Brain pericyte (primary cell): ENCODE measurements at places on chromosomes 3 and 15.
A peak's percentile ranks its signal among the peaks of the same experiment; 100 is the strongest.

GRCh38 chr15:29859973-29860715 is 37.9 kb upstream of the TJP1 start:
- DNase-seq: no peak

GRCh38 chr3:185549122-185549521 is 3.3 kb downstream of the LIPH start:
- peak; percentile 12 for DNase-seq

DNA sequence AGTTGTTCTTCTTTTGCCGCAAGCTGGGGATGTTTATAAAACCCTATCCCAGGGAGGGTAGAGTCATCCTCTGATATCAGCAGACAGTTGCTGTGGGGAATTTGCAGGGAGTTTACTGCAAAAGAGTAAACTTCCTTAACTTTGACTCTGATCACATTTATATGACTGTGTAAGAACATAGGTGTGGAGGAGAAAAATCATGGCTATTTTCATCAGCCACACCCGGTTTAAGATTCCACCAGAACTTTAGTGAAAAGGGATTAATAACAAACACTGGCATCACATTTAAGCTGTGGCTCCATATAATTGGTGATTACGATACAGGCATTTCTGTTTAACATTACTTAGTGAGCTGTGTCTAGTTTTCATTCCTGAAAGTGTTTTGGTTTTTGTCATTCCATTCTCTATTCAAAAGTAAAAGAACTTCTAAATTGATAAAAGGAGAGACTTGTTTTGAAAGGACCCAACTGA is 143.1 kb downstream of the MYLK start:
- DNase-seq: no peak

GRCh38 chr3:116028157-116028556 is 404.8 kb downstream of the GAP43 start:
- no peak for DNase-seq

- no peak for DNase-seq
Observed at GRCh38 chr3:106529738-106530137, 660.9 kb upstream of the CBLB start.

GRCh38 chr3:100072326-100073048 is 41.8 kb downstream of the FILIP1L start:
- no peak for DNase-seq

GRCh38 chr3:121467085-121467484 is 78.7 kb downstream of the POLQ start:
- DNase-seq: no peak

- no peak for DNase-seq
Observed at GRCh38 chr3:186133980-186134379, 25.1 kb upstream of the ETV5 start.

GRCh38 chr3:108528459-108529252 is 18.3 kb upstream of the MYH15 start:
- DNase-seq: no peak

DNA sequence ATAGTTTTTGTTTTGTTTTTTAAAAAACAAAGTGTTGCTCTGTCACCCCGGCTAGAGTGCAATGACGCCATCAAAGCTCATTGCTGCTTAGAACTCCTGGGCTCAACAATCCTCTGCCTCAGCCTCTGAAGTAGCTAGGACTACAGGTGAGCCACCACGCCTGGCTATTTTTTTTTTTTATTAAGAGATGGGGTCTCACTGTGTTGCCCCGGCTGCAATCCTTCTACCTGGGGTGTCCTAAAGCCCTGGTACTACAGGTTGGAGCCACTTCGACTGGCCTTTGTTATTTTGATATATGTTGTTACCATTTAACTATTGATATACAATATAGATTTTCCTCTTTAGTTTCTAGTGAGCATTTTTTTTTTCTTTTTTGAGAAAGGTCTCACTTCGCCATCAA is 2.6 kb downstream of the NGLY1 start:
- no peak for DNase-seq

- no peak for DNase-seq
Observed at GRCh38 chr3:174891524-174892203, 32.5 kb downstream of the NAALADL2 start.

GRCh38 chr15:39784638-39785037 is 2.0 kb upstream of the FSIP1 start:
- no peak for DNase-seq

- DNase-seq: peak; percentile 69
Observed at GRCh38 chr3:104909198-104909597, 457.5 kb upstream of the ALCAM start.

DNA sequence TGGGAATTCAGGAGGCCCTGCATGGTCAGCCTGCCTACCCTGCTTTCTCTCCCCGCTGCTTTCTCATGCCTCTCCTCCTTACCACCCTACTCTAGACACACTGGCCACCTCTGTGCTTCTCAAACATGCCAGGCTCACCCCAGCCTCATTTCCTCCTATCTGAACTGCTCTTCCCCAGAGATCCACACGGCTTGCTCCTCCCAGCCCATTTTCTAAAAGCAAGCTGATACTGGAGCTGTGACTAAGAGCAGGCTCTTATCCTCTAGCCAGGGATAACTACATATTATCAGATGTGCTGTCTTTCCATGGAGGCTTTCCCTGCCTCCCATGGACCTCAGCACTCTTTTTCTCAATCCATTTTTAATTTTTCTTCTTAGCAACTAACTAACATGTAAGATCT is 85.9 kb downstream of the BOC start:
- DNase-seq: no peak

DNA sequence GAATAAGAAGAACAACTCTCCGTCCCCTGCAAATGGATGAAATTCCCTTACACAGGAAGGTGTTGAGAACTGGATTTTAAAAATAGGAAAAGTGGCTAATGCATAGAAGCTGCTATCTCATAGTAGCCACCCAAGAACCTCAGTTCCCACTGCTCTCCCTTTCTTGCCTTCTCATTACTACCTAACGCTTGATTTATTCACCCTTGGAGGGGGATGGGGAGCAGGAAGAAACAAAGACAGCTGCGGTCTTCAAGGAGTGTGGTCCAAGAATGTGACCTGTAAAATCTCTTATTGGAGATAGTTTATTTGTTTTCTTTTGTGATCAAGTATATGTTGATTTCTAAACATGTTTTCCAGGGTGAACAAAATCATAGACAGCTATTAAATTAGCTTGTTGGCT is 274.1 kb upstream of the CTNNB1 start:
- DNase-seq: no peak

DNA sequence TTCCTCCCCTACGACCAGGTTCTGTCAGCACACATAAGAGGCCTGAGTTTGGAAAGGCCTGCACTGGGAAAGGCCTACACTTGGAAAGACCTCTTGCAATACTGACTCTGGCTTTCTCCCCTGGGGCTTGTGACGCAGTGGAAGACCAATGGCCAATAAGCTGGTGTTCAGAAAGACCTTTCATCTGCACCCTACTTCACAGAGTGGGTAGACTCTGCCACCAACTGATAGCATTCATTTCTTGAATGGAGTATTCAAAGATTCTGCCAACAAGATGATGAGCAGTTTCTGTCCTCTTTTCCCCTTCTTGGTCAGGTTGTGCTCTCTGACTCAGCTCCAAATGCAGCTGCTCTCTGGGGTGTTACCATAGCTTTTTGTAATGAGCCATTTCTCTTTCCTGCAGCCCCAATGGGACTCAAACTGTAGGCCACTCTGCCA is 48.8 kb downstream of the TIPARP start:
- no peak for DNase-seq

- DNase-seq: no peak
Observed at GRCh38 chr3:37115446-37115845, 58.9 kb downstream of the LRRFIP2 start.

GRCh38 chr3:172622916-172623700 is 87.8 kb downstream of the NCEH1 start:
- no peak for DNase-seq

GRCh38 chr15:67720556-67721175 is 104.6 kb upstream of the SKOR1 start:
- no peak for DNase-seq

DNA sequence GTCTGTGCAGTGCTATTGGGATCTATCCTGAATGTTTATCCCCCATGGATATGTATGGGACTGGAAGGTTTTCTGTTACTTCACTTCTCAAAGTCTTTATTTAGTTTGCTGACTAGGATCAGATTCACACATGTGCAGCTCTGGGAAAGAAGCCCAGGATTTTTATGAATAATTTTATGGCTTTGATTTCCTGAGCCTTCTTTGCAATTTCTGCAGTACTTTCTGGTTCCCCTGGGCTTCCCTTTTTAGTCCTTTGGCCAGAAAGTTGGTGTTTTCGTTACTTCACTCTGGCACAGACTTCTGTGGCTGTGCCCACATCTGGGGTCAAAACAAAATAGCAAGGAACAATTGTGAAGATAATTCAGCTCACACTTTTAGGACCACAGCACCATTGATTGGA is 721.0 kb downstream of the OTOL1 start:
- DNase-seq: no peak

DNA sequence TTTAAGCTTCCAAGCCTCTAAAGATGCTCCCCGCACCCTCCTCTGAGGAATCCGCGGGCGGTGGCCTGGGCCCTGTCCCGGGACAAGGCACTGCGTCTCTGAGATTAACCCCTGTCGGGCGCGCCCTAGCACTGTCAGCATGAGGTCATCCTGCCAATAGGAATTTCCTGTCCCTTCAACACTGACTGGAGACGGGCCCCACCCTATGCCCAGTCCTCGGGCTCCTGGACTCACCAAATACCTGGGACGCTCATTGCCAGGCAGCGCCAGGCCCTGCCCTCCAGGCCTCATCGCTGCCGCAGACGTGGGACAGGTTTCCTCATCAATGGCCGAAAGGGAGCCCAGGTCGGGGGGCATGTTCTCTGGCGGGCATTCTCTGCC is 67.6 kb upstream of the SH3GL3 start:
- no peak for DNase-seq

DNA sequence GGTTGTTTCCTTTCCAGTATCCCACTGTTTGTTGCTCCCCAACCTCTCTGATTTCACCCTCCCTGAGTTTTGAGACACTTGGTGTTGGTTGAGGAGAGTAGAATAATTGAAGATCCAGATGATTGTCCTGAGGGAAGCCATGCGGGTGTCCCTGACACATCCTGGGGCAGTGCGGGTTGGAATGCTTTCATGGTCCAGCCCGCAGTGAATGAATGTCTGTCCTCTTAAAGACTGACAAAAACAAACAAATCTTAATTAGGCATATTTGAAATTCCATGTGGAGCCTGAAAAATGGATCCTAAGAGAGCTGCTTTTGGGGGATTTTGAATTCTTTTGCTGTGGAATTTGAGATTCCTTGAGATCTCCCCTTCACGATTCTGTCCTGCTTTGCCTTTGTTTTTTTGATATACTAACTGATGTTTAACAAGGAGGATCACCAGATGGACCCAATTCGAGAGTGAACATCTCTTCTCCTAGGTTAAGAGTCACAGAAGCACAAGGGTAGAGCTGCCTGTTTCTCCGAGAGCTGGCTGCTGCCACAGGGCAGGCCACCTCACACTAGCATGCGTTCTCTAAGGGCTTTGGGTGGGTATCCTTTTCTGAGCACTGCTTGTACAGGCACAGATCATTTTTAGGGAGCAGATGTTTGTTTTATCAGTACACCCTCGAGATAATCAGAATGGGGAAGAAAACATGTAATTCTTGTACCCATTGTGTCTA is 47.4 kb downstream of the GPR171 start:
- DNase-seq: no peak

DNA sequence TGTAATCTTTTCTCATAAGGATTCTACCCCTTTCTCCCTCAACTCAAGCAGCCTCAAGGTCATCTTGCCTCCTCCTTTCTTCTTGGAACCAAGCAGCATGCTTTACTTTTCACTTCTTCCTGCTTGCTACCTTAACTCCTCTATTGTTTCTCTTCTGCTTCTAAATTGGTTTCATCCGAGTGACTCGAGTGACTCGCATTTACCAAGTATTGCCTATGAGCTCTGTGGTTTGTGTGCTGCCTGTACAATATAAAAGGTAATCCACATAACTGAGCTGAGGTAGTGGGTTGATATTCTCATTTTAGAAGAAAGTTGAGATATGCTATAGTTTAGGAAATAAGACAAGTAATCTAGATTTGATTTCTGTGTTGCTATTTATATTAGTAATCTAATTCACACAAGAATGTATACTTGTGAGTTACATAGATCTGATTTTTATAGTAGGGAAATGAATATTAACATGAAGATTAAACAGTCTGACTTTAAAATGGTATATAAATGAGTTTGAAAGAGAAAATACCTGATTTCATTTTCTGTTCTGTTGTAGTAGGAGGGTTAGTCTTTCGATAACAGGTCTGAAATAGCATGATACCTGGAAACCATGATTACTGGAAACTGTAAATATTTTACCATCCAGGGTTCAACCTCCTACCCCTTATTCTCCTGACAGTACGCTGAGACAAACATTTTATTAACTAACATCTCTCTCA is 5.5 kb downstream of the HHLA2 start:
- DNase-seq: no peak

DNA sequence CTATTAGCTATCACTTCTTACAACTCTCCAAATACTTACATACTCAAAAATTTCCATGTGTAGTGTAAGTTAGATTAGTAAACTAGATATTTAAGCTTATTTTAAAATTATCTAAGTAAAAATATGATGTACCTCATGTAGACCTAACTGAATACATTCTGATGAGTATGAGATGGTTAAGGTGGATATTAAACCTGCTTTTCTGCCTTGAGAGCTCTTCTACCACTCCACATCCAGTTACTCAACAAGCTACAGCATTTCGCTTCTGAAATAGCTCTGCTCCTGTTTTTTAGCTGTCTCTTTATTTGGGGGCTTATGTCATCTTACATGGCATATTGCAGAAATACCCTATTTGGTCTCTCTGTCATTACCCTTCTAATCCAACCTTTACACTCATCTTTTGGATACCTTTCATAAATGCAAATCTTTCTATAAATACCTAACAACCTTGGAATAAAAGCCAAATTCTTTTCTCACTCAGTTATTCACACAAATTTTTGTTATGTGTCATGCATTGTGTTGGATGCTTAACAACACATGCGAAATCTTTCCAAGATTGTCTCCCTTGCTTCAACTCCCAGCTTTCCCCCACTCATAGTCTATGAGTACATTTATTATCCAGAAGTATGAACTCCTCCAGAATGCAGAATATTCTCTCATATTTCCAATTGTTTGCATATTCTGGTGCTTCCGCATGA is 92.0 kb downstream of the ALCAM start:
- no peak for DNase-seq

DNA sequence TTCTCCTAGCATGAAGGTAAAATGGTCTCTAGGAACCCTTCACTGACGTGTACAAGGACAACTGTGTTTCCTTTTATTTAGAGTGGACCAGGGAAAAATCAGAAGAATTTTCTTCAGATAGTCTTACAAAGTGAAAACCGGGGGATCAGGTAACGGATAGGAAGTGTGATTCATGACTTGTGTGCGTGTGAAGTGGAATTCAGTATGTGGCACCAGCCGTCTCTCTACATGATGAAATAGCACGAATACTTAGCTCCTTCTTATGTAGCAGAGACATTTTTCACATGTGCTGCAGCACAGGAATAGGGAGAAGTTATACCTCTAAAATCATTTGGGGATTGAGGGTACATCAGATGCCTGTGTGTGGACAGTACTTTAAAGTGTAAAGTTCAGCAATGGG is 159.2 kb downstream of the MEX3B start:
- DNase-seq: no peak

GRCh38 chr15:58070801-58071418 is 5.4 kb upstream of the ALDH1A2 start:
- peak; percentile 25 for DNase-seq

- no peak for DNase-seq
Observed at GRCh38 chr15:84750583-84751092, 2.2 kb downstream of the ZNF592 start.
